GM12878 (cell line): ENCODE measurements at places on chromosomes 7 and 10. TPM values are rescaled to one million over a fixed set of nuclear protein-coding genes. Genes with fewer than 3 reads are reported as not detected.

The KIAA1217 gene
- polyA plus RNA-seq: 2.3 and 2.9 TPM in 2 replicates

DNA sequence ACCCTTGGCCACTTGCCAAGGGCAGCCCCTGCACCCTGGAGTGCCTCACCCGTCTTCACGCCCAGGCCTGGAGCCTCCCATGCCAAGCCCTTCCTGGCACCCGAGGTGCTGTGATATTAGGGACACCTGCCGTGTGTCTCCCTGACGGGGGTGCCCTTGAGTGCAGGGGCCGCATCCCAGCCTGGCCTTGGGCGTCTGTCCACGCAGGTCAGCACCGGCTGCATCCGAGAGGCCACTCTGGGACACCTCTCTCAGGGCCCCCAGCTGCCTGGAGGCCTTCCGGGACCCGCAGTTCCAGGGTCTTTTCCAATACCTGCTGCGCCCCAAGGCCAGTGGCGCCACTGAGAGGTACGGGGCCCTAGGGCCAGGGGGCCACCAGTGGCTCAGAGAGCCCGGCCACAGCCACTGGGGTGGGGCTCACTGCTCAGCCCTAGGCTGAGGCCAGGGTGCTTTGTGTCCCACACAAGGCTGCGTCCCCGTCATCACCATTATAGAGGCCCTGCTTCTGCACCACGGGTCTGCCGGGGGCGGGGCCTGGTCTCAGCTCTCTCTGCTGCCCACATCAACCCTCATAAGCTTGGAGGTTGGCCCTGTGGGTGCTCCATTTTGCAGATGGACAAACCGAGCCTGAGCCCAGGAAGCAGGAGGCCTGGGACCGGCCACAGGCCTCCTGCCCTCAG, 12.7 kb downstream of the AP5Z1 start:
- H3K4me3 ChIP-seq: no peak overlapping the region
- DNase-seq: no peak
- H3K36me3 ChIP-seq: peaks cover 4% of the 10 kb centered on the region; the same call in 1 of the 2 replicates
- H3K27ac ChIP-seq: no peak overlapping the region
- no peaks in the 10 kb centered on the region for H3K27me3 ChIP-seq
- no peaks in the 10 kb centered on the region for H3K4me1 ChIP-seq

DNA sequence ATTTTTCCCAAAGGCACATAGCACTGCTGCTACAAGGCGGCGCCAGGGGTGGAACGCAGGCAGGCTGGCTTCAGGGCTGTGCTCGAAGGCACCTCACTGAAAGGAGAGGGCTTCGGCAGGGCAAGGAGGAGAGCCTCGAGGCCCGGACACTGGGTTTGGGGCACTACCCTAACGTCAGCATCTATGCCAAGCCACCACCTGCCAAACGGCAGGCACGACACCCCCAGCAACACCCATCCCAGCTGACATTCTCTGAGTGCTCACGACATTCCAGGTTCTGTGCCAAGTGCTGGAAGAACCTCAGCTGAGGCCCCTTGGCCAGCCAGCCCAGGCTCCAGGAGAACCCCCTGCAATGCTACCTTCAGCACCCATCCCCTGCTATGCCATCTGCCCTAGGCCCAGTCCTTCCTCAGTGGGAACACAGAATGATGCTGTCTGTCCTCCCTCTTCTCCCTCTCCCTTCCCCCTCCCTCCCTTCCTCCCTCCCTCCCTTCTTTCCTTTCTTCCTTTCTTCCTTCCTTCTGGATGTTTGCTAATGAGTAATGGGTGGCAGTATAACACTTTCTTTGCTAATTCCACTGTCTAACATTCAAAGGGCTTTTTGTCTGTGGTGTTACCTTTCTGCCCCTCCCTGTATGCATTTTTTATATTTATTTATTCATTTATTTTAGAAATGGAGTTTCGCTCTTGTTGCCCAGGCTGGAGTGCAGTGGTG, 24.3 kb downstream of the ZCCHC24 start:
- H3K36me3 ChIP-seq: no peaks in the 10 kb centered on the region
- no peaks in the 10 kb centered on the region for H3K27me3 ChIP-seq
- H3K4me3 ChIP-seq: no peak overlapping the region
- no peak overlapping the region for H3K27ac ChIP-seq
- no peak for DNase-seq
- no peaks in the 10 kb centered on the region for H3K4me1 ChIP-seq

- no peaks in the 10 kb centered on the region for H3K27me3 ChIP-seq
- no peak overlapping the region for H3K27ac ChIP-seq
- no peak overlapping the region for H3K4me3 ChIP-seq
- DNase-seq: no peak
- peaks cover 12% of the 10 kb centered on the region for H3K4me1 ChIP-seq
Observed at GRCh38 chr10:6907877-6908530, 327.9 kb upstream of the PRKCQ start.

The TMEM236 gene
- polyA plus RNA-seq: not detected in 2 replicates

GRCh38 chr10:18179891-18180290, 39.7 kb downstream of the CACNB2 start:
- no peaks in the 10 kb centered on the region for H3K36me3 ChIP-seq
- H3K4me3 ChIP-seq: no peak overlapping the region
- H3K27me3 ChIP-seq: no peaks in the 10 kb centered on the region
- no peak for DNase-seq

- no peaks in the 10 kb centered on the region for H3K27me3 ChIP-seq
- H3K36me3 ChIP-seq: no peaks in the 10 kb centered on the region
- no peak overlapping the region for H3K4me3 ChIP-seq
- DNase-seq: peak; percentile 63
- H3K4me1 ChIP-seq: peaks cover 43% of the 10 kb centered on the region
Observed at GRCh38 chr7:50145801-50146338, 52.8 kb upstream of the ZPBP start.

The CCDC146 gene
- 0.16 and 1.2 TPM in 2 replicates for polyA plus RNA-seq

The NXPH1 gene
- polyA plus RNA-seq: not detected in 2 replicates

The FKBP6 gene
- polyA plus RNA-seq: not detected in 2 replicates

DNA sequence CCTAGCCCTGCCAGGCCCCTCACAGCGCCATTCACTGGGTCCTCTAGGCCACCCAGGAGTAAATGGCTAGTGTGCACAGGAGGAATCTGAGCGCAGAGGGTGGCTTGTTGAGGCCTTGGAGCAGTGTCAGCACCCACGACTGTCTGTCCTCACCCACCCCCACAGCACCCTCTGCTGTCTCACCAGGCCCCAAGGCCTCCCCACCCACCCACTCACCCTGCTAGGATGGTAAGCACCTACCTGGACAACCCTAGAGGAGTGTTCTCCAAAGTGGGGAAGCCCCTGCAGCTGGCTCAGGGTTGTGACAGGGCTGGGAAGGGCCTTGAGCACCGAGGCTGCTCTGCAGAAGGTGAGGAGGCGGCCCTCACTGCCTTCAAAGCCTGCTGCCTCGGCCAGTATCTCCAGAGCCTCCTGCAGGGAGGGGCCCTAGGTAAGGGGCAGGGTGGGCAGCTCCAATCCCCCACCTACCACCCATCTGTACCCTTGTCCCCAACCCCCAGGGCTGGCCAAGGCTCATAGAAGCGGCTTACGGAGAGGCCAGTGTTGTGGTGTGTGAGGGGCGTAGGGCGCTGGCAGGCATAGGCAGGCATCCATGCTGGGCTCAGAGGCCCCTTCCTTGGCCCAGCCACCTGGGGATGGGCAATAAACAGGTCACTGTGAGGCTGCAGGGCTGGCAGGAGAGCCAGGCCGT, 2.9 kb downstream of the POLM start:
- no peaks in the 10 kb centered on the region for H3K27me3 ChIP-seq
- peaks cover 18% of the 10 kb centered on the region for H3K4me1 ChIP-seq
- DNase-seq: no peak
- peaks cover 28% of the 10 kb centered on the region for H3K36me3 ChIP-seq
- peak overlapping the region; percentile 99; the same call in 1 of the 2 replicates for H3K4me3 ChIP-seq

The SOSTDC1 gene
- polyA plus RNA-seq: not detected in 2 replicates

DNA sequence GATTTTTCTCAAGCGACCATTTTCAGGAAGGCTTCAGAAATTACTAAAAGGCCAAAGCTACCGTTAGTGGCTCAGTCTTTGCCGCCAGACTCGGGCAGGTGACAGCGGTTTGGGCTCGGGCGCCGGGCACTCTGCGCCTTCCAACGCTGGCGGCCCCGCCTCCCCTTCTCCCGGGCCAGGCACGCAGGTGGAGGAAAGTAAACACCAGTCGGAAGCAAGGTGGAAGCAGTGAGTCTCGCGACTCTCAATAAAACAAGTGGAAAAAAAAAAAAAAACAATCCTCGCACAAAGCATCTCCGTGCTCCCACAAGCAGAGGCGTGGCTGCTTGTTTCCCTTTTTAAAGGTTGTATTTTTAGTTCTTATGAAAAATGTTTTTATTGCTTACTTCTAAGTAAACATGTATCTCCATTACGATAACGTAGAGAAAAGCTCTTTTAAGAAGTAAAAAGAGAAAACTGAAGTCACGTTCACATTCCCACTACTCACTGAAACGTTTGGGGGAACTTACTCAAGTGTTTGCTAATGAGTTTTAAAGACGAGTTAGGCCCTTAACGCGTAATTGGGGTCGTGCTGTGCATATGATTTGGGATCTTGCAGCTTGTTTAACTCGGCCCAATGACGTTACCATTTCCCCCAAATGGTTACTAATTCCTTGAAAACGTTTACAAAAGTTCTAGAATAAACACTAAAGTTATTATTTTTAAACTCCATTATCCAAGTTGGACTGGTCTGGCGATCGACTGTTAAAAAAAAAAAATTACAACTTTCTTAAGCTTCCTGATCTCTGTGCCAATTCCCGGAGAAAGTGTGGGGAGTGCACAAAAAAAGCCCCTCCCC, 864 bp downstream of the CDCA7L start:
- peaks cover 52% of the 10 kb centered on the region for H3K4me1 ChIP-seq
- H3K4me3 ChIP-seq: peak overlapping the region; percentile 80
- peak overlapping the region; percentile 85 for H3K27ac ChIP-seq
- H3K27me3 ChIP-seq: no peaks in the 10 kb centered on the region
- no peak for DNase-seq
- no peaks in the 10 kb centered on the region for H3K36me3 ChIP-seq

GRCh38 chr10:126496771-126497545, 108.7 kb upstream of the ADAM12 start:
- no peak overlapping the region for H3K27ac ChIP-seq
- H3K4me1 ChIP-seq: no peaks in the 10 kb centered on the region
- H3K36me3 ChIP-seq: no peaks in the 10 kb centered on the region
- H3K4me3 ChIP-seq: no peak overlapping the region

- H3K4me1 ChIP-seq: no peaks in the 10 kb centered on the region
- H3K27me3 ChIP-seq: no peaks in the 10 kb centered on the region
- H3K27ac ChIP-seq: no peak overlapping the region
Observed at GRCh38 chr7:115630049-115630448, 400.5 kb downstream of the TFEC start.

DNA sequence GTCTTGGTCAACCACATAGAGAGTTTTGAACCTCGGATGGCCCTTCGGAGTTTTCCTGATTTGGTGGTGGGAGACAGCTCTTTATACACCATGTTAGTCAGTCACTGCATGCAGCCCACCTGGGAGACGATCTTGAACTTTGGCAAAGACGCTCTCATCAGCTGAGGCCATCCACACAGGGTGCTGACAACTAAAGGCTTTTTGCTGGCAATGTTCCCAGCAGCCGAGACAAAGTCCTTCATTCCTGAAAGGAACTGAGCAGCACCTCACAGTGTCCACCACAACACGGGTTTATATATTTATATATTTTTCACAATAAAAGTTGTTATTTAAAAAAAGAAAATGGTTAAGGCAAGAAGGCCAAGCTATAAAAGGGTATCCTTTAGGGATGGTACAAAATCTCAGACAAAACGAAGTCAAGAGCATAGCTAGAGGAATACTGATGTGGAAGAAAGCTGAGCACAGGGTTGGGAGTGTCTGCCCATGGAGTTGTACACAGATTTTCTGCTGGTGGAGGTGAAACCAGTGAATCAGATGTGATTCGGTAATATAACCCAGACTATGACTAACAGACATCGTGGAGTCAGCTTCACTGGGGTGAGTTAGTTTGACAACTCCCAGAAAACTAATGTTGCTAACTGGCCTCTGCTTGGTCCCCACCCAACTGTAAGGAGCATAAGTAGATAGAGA, 27.4 kb upstream of the CAPZA2 start:
- no peaks in the 10 kb centered on the region for H3K27me3 ChIP-seq
- H3K27ac ChIP-seq: no peak overlapping the region
- no peaks in the 10 kb centered on the region for H3K36me3 ChIP-seq
- DNase-seq: no peak
- no peak overlapping the region for H3K4me3 ChIP-seq

- no peak overlapping the region for H3K4me3 ChIP-seq
- DNase-seq: no peak
- no peaks in the 10 kb centered on the region for H3K27me3 ChIP-seq
- no peaks in the 10 kb centered on the region for H3K4me1 ChIP-seq
- H3K36me3 ChIP-seq: no peaks in the 10 kb centered on the region
Observed at GRCh38 chr10:57168611-57169240, 807.7 kb upstream of the ZWINT start.

The WIPF3 gene
- not detected in 2 replicates for polyA plus RNA-seq

DNA sequence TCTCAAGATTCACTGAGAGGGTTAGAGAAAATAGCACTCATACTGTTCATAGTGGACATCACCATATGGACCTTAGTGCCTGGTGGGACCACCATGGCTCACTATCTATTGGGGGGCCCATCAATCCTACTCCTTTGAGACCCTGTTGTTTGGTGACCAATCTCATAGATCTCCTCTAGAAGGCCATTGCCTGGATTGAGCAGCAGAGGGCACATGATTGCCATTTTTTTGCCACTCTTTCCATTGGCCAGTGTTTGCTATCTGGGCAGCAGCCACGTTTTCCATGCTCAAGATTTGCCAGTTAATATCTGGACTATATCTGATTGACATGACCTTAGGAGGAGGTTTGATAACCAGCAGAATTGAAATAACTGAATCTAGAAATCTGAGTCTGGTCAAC, 244.5 kb downstream of the ITGB1 start:
- no peaks in the 10 kb centered on the region for H3K4me1 ChIP-seq
- no peaks in the 10 kb centered on the region for H3K27me3 ChIP-seq
- H3K4me3 ChIP-seq: no peak overlapping the region

- DNase-seq: no peak
- no peaks in the 10 kb centered on the region for H3K4me1 ChIP-seq
- no peaks in the 10 kb centered on the region for H3K27me3 ChIP-seq
- no peaks in the 10 kb centered on the region for H3K36me3 ChIP-seq
- H3K27ac ChIP-seq: no peak overlapping the region
Observed at GRCh38 chr7:55050281-55050680, 31.5 kb downstream of the EGFR start.

The VIPR2 gene
- not detected in 2 replicates for polyA plus RNA-seq

The TAS2R4 gene
- 0.13 TPM in 1 of 2 replicates, not detected in the other for polyA plus RNA-seq

The CHST12 gene
- polyA plus RNA-seq: 11.8 and 12.9 TPM in 2 replicates

GRCh38 chr7:22821702-22822485, 755 bp downstream of the TOMM7 start:
- H3K27me3 ChIP-seq: no peaks in the 10 kb centered on the region
- DNase-seq: no peak
- peak overlapping the region; percentile 84 for H3K4me3 ChIP-seq
- H3K36me3 ChIP-seq: peaks cover 2% of the 10 kb centered on the region; the same call in 1 of the 2 replicates

DNA sequence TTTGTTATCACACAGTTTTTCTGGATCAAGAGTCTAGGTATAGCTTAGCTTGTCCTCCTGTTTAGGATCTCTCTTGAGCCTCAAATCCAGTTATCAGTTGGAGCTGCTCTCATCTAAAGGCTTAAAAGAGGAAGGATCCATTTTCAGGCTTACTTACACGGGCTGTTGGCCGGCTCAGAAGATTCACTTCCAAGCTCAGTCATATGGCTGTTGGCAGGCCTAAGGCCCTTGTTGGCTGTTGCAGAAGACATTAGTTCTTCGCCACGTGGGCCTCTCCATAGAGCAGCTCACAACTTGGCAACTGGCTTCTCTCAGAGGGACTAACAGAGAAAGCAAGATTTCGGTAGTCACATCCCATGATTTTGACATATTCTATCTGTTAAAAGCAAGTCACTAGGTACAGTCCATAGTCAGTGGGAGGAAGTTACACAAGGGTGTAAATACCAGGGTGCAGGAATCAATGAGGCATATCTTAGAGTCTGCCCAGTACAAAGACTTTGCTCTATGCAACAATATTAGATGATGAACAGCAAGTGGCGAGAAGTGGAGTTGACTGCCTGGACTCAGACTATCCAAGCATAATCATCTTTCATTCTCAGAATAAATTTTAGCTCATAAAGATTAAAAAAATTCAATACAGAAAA, 280.1 kb upstream of the MBL2 start:
- no peaks in the 10 kb centered on the region for H3K4me1 ChIP-seq
- no peaks in the 10 kb centered on the region for H3K36me3 ChIP-seq
- no peaks in the 10 kb centered on the region for H3K27me3 ChIP-seq
- DNase-seq: no peak
